Breast epithelium (tissue), 4 donors: ENCODE measurements at places on chromosomes 1 and 21. TPM values are rescaled to one million over a fixed set of nuclear protein-coding genes. Genes with fewer than 3 reads are reported as not detected.

DNA sequence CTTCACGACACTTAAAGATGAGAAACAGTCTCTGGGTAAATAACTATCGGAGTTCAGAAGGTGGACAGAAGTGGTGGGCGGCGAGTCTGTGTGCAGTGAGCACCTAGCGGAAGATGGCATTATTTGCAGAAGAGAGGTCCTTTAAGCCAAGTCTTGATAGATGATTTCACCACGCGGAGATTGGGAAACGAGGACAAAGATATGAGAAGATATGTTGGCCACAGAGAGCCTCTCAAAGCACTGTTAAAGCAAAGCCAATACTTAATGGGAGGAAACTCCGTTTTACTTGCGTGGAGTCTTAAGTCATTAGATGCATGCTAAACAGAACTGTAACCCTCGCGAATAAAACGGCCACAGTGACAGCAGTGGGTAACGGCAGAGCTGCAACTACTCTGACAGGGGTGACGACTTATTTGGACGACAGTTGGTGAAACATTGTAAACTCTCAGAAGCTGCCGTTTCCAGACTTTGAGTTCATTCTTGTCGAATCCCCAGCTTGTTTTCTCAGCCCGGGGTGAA is 577 bp upstream of the CEP350 start:
- no peak for DNase-seq

DNA sequence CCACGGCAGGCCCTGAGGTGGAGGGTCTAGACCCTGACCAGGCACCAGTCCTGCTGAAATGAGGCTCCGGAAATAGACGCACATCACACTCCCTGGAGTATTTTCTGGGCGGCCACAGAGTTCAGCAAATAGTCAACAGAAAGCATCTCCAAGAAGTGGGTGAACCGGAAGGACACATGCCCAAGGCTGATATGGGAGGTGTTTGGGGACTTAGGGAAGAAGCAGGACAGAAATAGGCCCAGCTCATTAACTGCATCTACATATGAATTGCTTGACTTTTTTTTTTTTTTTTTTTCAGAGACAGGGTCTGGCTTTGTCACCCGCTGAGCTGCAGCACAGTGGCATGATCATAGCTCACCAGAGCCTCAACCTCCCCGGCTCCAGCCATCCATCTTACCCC is 36.5 kb upstream of the GPR157 start:
- DNase-seq = no peak

GRCh38 chr1:8980656-8981055 is 35.0 kb downstream of the CA6 start:
- DNase-seq = no peak

DNA sequence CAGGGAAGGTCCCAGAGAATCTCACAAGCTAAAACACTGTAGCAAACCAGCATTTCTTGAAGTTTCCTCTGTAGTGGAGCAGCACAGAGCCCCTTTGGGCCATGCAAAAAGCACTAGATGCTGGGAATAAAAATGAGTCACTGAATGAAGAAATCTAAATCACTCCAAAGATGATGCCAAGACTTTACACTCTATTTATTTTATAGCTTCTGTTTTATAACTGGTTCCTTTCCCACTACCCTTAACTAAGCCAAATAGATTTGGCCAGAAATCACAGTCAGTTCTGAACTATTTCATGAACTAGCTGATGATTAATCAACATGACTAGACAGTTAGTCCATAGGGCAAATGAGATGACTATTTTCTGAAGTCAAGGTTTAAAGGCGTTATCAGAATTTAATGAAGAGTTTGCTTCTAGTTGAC is 89.5 kb downstream of the SCMH1 start:
- no peak for DNase-seq

DNA sequence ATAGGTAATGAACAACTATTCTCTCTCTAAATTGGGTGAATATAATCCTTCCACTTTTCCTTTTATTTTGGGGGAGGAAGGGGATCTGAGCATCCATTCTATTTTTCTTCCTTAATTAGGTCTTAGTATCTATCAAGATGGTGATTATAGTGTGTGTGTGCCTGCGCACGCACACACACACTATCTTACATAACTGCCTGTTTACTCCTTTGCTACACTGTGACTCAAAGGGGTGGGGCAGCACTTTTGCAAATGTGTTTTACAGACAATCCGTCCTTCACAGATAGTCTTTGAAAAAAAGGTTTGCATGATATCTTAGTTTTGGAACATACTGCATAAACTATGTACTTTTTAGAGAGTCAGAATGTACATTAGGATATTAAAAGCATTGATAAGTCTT is 191.5 kb downstream of the SDCCAG8 start:
- DNase-seq = no peak

DNA sequence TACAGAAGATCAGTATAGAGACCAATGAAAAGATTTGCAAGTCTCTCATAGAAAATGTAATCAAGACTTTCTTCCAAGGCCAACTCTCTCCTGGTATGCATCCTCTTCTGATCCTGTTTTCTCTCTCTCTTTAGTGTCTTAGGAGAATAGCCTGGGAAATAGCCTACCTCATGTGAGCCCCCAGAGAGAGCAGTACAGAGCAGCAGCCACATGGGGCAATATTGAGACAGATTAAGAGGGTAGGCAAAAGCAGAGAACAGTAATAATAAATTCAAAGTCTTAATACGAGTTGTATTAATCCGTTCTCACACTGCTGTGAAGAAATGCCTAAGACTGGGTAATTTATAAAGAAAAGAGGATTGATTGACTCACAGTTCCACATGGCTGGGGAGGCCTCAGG is 61.4 kb downstream of the RNASEL start:
- DNase-seq = no peak

DNA sequence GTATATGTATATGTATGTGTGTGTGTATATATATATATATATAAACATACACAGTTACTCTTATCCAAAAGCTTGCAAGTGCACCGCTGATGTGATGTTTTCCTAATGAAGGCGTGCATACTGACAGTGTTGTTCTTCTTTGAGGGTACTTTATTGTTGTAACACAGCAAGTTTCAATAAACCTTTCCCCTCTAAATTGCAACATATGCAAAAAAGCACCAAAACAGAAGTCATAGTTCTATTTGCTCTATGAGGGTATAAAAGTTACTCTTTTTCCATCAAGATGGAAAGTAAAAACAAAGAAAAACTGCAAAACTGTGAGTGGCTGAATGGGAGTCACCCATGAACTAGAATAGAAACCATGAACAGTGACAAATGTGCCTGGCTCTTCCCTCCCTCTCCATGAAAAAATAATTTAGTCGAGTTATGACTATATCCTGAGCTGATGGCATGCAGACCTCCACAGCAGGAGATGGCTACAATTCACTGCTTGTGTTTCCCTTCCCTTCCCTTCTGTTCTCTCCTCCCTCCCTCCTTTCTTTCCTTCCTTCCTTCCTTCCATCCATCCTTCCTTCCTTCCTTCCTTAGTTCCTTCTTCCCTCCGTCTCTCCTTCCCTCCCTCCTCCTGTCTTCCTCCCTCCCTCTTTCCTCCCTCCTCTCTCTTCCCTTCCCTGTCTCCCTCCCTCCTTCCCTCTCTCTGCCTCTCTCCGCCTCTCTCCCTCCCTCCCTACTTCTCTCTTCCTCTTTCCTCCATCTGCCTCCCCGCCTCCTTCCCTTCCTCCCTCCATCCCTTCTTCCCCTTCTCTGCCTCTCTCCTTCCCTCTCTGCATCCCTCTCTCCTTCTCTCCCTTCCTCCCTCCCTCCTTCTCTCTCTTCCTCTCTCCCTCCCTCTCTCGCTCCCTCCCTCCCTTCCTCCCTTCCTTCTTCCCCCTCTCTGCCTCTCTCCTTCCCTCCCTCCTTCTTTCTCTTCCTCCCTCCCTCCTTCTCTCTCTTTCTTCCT is 220.7 kb upstream of the POU3F1 start:
- DNase-seq = no peak

DNA sequence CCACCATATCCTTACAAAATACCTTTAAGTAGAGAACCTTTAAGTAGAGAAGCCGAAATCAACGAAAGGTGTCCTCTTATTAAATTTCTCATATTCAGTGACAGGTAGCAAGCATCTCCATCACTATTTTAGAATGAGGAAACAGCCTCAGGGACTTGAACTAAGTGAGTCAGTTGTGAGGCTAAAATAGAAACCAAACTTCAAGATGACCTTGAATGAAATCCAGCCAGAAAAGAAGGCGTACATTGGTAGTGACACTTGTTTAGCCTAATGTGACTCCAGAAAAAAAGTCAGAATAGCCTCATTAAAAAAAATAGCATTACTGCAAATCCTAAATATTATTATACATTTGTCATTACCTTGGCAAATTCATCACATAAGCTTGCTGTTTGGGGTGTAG is 20.1 kb downstream of the RGS8 start:
- DNase-seq = no peak

GRCh38 chr1:80994934-80995333 is 805.8 kb upstream of the ADGRL2 start:
- no peak for DNase-seq

GRCh38 chr1:64581135-64581842 is 111.4 kb downstream of the CACHD1 start:
- DNase-seq = no peak

DNA sequence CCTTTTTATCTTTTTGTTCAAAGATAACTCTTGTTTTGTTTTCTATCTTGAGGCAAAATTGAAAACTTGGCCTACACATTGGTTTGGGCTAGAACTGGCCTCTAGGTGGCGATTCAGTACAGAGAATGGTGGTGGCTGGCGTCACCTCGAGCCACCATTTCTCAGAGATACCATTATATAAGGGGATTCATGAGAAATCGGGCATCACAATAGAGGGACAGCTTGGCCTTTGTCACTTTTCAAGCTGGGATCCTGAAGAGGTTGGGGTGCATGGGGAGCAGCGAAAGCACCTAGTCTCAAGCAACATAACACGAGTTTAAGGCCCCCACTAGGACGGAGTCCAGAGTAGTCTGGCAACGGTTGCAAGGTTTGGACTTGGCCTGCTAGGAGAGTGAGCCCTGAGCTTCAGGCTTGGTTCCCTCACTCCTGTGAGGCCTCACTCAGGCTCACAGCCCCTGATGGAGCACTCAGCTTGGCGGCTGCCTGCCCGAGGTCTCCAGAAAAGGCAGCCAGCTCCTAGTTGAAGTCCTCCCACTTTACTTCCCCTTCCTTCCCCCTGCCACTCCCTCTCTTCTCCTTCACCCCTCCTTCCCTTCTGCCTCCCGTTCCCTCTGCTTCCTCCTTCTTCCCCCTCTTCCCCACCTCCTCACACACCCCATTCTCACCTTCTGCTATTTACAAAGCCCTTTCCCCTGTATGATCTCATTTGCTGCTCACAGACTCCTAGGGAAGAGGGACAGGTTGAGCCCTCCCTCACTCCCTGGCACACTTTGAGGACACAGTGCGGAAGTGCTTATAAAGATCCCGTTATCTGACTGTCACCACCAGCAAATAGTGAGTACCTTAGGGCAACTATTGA is 67.8 kb downstream of the LRIG2 start:
- DNase-seq = peak; percentile 28

- no peak for DNase-seq
Measured at GRCh38 chr1:151472856-151473731, 13.8 kb upstream of the POGZ start.

- DNase-seq = no peak
Measured at GRCh38 chr1:159751031-159751430, 29.7 kb upstream of the DUSP23 start.

DNA sequence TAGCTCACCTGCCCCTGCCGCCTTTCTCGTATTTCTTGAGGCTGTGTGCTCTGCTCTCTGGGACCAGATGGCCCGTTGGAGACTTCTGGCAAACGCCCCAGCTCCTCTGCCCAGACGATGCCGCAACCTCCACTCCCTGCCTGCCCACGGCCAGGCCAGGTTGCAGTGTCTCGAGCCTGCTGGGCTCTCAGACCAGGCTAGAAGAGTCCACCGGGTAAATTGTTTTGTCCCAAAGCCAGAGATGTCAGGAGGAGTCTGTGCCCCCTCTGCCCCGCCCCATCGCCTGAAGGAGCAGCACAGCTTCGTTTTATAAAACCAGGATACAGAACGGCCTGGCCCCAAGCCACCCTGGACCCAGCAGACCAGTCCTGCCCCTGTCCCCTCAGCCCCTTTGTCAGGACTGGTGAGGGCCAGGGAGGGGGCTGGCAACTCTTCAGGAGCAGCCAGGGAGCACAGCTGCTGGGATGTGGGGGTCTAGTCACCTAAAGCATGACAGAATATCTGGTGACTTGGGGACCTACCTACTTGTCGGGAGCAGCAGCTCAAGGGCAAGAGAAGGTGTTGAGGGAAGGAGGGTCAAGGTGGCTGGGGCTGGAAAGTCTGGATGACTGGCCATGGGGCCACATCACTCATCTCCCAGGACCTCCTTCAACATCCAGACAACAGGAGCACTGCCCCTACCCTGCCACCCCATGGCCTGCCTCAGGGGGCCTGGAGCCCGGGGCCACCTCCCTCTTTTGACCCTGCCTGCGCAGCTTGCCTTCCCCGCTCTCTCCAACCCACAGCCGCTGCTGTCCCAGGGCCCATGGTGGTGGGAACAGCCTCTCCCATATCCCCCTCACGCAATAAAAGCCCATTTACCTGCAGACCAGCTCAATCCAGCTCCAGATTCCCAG is 33.9 kb upstream of the LBR start:
- no peak for DNase-seq

GRCh38 chr1:210412240-210412639 is 83.5 kb downstream of the HHAT start:
- no peak for DNase-seq

DNA sequence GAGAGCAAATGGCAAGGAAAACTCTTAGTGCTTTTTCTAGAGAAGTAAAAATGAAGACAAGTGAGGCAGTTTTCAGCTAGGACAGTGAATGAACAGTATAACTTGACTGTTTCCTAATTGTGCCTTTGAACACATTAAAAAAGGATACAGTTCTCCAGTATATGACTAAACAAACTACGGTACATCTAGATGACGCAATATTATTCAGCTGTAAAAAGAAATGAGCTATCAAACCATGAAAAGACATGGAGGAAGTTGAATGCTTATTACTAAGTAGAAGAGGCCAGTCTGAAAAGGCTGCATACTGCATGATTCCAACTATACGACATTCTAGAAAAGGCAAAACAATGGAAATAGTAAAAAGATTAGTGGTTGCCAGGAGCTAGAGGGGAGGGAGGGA is 206.3 kb downstream of the SIPA1L2 start:
- no peak for DNase-seq

GRCh38 chr1:170823120-170823519 is 112.2 kb upstream of the MROH9 start:
- DNase-seq = no peak

- DNase-seq = no peak
Measured at GRCh38 chr1:110210604-110211495, 736 bp downstream of the KCNC4 start.

TCHHL1 gene
- not detected for total RNA-seq

PTPN22 gene
- 7.2 TPM for total RNA-seq

LENEP gene
- total RNA-seq = not detected

F13B gene
- total RNA-seq = not detected

PTPRF gene
- total RNA-seq = 149 TPM

BARHL2 gene
- total RNA-seq = not detected

ATP6V1G3 gene
- not detected for total RNA-seq

CELA3A gene
- not detected for total RNA-seq

DIRAS3 gene
- total RNA-seq = 14.4 TPM

ROR1 gene
- 11.6 TPM for total RNA-seq

MARCKSL1 gene
- 82.8 TPM for total RNA-seq

TNNI3K gene
- 1.3 TPM for total RNA-seq

FCRLB gene
- total RNA-seq = 0.15 TPM

MAP3K7CL gene
- total RNA-seq = 7.5 TPM

GALNT2 gene
- 42.6 TPM for total RNA-seq

LCE1B gene
- total RNA-seq = not detected

KIAA0040 gene
- 43.6 TPM for total RNA-seq
